HCT116 (cell line): ENCODE measurements at places on chromosomes 7 and 10. TPM values are rescaled to one million over a fixed set of nuclear protein-coding genes. Genes with fewer than 3 reads are reported as not detected.

LGI1 gene
- total RNA-seq = not detected

MCMBP gene
- total RNA-seq = 148 TPM

TMEM184A gene
- 34.8 TPM for total RNA-seq

NCF1 gene
- total RNA-seq = 0.27 TPM

HIPK2 gene
- total RNA-seq = 49.5 TPM

NRCAM gene
- total RNA-seq = 0.15 TPM
